Esophagus squamous epithelium (tissue), 5 donors: ENCODE measurements at places on chromosomes 3 and 15. TPM values are rescaled to one million over a fixed set of nuclear protein-coding genes. Genes with fewer than 3 reads are reported as not detected.

The AGTR1 gene
- 4.4 TPM for total RNA-seq

The TGM4 gene
- not detected for total RNA-seq

GRCh38 chr3:76872999-76873398, 166.9 kb upstream of the ROBO2 start:
- DNase-seq = no peak

DNA sequence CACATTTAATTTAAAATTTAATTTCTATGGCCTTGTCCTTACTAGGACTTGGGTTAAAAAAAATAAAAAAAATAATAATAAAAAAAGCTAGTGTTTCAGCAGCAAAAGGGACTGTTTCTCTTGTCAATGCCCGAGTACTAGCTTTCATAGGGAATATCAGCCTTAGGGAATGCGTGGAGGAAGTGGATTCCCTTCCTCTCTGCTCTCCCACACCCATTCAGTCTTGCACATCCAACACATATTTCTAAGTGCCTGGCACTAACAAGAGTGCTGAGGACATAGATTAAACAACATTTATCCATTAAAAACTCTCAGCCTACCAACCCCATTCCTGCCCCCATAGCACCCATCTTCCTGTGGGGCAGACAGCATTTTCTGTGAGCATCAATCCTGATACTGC, 6.2 kb downstream of the ZNF385D start:
- DNase-seq = no peak

DNA sequence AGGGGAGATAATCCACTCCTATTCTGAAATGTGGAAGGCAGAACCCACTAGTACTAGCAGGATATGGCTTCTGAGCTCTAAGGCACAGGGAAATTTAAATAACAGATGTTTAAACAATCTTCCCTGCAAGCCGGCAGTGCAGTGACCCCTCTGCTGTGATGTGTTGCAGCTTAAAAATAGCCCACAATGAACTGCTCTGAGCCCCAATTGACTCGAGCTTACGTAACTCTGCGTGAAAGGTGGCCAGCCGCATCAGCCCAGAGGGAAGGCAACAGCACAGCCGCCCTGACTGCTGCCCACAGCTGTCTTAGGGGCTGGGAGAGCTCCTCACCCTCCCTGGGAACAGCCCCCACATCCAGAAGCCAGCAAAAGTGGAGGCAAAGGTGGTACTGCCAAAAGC, 12.5 kb upstream of the CAMKV start:
- no peak for DNase-seq

DNA sequence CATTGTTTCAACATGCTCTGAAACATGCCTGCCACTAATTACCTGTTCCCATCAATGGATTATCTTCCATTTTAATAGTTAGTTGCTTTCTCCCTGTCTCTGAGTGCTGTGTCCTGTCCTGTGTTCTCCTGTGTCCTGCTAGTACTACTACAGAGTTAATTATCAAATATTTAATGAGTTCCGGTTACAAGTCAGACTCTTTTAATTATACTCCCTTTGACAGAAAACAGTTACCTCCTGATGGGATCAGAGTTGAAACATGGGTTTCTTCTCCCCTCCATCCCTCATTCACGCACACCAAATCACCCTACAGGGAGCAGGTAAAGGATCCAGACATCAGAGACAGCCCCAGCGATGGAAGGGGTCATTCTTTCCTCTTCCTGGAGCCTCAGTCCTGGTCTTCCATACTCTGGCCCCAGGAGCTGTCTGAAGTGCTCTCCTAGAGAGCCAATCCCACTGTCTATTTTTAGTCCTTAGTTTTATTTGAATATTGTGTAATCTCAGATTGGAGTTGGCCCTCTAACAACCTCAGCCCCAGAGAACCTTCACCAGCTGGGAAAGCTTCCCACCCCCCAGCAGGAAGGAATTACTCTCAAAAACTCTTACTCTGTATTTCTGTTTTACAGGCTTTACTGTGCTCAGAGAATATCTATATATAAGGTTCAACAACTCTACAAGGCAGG, 137.0 kb upstream of the C2CD4B start:
- no peak for DNase-seq
